ENCODE measurements at places on chromosomes 4 and X. TPM values are rescaled to one million over a fixed set of nuclear protein-coding genes. Genes with fewer than 3 reads are reported as not detected.

The PLCXD1 gene
- 30.0 TPM for total RNA-seq

The CD40LG gene
- total RNA-seq: not detected

The SPANXN4 gene
- total RNA-seq: not detected

The ADH1C gene
- total RNA-seq: not detected

The PPEF1 gene
- total RNA-seq: 1.1 TPM

The CNKSR2 gene
- 1.8 TPM for total RNA-seq

The PF4V1 gene
- not detected for total RNA-seq

The NOX1 gene
- 0.14 TPM for total RNA-seq

The BEND4 gene
- not detected for total RNA-seq

The COL4A5 gene
- total RNA-seq: 11.8 TPM

Data from A549 treated with Mapracorat at 1 μM for 4 hours (cell line).